Mesothelial cell of epicardium (in vitro differentiated cells): ENCODE measurements at places on chromosomes 12 and 14.
A peak's percentile ranks its signal among the peaks of the same experiment; 100 is the strongest.

DNA sequence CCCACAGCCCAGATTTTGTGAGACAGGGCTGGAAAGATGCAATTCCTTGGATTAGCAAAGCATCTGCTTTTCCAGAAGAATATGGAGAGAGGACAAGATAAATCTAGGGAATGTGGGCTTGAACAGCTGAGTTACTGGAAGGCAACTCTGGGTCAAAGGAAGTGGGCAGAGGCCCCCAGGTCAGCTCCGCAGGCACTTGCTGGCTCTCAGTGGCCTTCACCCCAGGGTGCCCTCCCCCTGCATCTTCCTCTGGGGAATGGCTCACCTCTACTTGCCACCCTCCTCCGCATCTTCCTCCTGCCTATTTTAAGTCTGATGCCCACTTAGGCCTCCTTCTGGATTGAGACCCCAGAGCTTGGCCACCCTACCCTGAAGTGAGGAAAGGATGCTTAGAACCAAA lies 10.5 kb upstream of the PNMA1 start:
- H3K4me1 ChIP-seq = peaks cover 5% of the 10 kb centered on the region
- peaks cover 51% of the 10 kb centered on the region for H3K36me3 ChIP-seq
- no peaks in the 10 kb centered on the region for H3K27me3 ChIP-seq
- DNase-seq = no peak

- no peak overlapping the region for H3K27ac ChIP-seq
- peaks cover 66% of the 10 kb centered on the region for H3K4me1 ChIP-seq
- no peak overlapping the region for H3K4me3 ChIP-seq
- DNase-seq = no peak
- no peaks in the 10 kb centered on the region for H3K27me3 ChIP-seq
- peaks cover 2% of the 10 kb centered on the region for H3K36me3 ChIP-seq
These were observed 5.7 kb downstream of the PAWR start for GRCh38 chr12:79685068-79685467.

DNA sequence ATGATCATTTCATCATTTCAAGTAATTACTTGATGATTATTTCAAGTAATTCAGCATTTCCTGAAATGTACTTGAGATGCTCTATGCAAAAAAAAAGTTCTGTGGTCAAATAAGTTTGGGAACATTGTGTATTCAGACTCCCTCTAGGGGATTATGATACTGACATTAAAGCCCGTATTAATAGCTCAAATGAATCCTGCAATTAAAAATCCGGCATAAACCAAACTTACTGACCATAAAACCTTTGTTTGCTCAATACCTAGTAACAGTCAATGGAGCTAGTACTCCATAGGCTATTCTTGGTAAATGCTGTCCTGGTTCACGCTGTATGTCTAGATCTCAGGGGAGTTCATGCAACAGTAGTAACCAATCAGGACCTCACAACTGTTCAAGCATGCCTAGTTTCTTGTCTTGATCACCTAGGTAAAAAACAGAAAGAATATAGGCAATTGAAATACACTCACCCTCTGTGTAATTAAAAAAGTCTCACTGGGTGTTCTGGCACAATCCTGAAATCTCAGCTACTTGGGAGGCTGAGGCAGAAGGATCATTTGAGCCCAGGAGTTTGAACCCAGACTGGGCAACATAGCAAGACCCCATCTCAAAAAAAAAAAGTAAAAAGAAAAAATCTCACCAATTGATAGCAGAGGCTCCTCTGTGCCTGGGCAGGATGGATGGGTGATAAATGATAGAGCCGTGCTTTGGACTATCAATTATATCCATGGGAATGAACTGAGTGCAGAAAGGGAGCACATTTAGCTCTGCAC lies 14.1 kb downstream of the ALDH1L2 start:
- no peaks in the 10 kb centered on the region for H3K36me3 ChIP-seq
- DNase-seq = no peak
- no peak overlapping the region for H3K4me3 ChIP-seq

- peaks cover 35% of the 10 kb centered on the region for H3K36me3 ChIP-seq
- peak overlapping the region; percentile 7 for H3K4me3 ChIP-seq
- H3K27ac ChIP-seq = peak overlapping the region; percentile 92
- peaks cover 29% of the 10 kb centered on the region for H3K4me1 ChIP-seq
- peak; percentile 67 for DNase-seq
These were observed 54.6 kb downstream of the NUAK1 start for GRCh38 chr12:106084014-106084671.

GRCh38 chr12:98137278-98137677 lies 378.1 kb upstream of the TMPO start:
- H3K4me1 ChIP-seq = no peaks in the 10 kb centered on the region
- H3K27ac ChIP-seq = no peak overlapping the region
- DNase-seq = no peak
- H3K4me3 ChIP-seq = no peak overlapping the region
- peaks cover 8% of the 10 kb centered on the region for H3K27me3 ChIP-seq

GRCh38 chr12:116856729-116857128 lies 24.5 kb downstream of the HRK start:
- H3K27me3 ChIP-seq = no peaks in the 10 kb centered on the region
- no peaks in the 10 kb centered on the region for H3K36me3 ChIP-seq
- no peak for DNase-seq
- peaks cover 47% of the 10 kb centered on the region for H3K4me1 ChIP-seq
- no peak overlapping the region for H3K4me3 ChIP-seq
- H3K27ac ChIP-seq = no peak overlapping the region

DNA sequence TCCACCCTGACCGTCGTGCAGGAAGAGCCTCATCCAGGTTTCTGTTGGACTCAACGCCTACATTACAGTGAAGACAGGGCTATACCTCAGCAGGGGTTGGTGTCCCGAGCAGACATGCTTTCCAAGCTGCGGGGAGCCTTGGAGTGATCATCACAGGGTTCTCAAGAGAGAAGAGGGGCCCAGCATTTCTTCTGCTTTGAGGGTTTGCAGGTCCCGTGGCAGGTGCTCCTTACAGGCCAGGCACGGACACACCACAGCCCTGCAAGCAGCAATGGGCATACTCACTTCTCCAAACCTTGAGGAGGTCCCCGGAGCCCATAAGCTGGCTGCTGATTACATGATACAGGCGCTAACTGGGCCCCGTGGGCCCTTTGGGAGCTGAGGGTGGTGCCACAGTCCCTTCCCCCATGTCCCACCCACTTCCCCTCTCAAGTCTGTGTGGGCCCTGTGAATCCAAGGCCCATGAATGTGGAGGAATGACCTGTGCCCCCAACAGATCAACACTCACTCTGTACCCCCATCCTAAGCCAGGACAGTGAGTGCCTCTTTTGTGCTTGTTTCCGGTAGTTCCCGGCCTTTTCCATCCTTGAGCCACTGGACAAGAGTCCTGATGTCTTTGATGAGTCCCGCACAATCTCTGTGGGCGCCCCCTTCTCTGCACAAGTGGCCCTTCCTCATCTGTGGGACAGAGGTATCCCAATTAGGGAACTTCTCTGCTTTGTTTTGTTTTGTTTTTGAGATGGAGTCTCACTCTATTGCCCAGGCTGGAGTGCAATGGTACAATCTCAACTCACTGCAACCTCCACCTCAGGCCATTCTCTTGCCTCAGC lies 1.1 kb downstream of the AQP2 start:
- peaks cover 7% of the 10 kb centered on the region for H3K4me1 ChIP-seq
- no peak for DNase-seq
- H3K36me3 ChIP-seq = no peaks in the 10 kb centered on the region
- no peak overlapping the region for H3K27ac ChIP-seq

DNA sequence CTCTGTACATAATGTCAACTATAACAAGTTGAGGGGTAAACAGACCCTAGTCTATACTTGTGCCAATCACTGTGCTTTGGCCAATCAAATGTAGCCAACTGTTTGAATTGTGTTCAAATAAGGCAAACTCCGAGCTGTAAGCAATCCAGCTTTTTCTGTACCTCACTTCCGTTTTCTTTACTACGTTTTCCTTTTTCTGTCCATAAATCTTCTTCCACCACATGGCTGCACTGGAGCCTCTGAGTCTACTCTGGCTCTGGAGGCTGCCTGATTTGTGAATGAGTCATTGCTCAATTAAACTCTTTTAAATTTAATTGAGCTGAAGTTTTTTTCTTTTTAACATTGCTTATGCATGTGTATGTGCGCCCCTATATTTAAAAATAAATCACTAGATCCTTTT lies 29.7 kb downstream of the CLEC1A start:
- H3K36me3 ChIP-seq = no peaks in the 10 kb centered on the region
- H3K27ac ChIP-seq = no peak overlapping the region
- H3K27me3 ChIP-seq = no peaks in the 10 kb centered on the region
- no peak for DNase-seq
- H3K4me1 ChIP-seq = peaks cover 27% of the 10 kb centered on the region

DNA sequence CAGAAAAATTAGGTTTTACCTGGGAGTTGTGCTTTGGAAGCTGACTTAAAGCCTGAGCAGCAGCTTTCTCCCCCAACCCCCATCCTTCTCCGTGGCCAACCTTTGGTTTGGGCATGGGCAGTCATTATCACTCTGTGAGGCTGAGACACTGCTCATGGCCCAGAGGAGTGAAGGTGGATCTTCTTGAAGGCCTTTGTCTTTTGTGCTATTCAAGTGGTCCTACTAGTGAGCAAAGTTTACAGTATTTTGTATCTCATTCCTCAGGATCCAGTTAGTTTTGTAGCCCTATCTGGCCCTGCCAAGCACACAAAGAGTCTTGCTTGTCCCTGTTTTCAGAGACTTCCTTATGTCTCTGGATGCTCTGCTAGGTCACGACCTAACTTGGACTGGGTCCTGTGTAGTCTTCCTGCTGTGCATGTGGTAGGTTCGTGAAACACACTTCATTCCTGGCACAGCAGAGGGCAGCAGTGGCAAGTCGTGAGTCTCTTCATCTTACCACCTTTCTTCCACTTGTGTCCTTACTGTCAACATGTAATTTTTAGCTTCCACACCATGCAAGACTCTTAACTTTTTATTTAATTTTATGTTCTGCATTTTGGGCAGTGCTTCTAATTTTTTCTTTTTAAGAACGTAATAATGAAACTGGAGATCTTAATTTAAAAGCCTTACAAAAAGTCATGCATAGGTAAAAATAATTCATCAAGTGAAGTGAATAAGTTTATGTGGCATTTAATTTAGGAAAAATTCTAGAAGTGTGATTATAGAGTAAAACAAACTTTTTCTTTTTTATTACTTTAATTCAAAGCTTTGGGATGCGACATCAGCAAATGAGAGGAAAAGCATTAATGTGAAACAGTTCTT lies 53.7 kb downstream of the APAF1 start:
- H3K27ac ChIP-seq = no peak overlapping the region
- no peaks in the 10 kb centered on the region for H3K27me3 ChIP-seq
- no peak overlapping the region for H3K4me3 ChIP-seq

DNA sequence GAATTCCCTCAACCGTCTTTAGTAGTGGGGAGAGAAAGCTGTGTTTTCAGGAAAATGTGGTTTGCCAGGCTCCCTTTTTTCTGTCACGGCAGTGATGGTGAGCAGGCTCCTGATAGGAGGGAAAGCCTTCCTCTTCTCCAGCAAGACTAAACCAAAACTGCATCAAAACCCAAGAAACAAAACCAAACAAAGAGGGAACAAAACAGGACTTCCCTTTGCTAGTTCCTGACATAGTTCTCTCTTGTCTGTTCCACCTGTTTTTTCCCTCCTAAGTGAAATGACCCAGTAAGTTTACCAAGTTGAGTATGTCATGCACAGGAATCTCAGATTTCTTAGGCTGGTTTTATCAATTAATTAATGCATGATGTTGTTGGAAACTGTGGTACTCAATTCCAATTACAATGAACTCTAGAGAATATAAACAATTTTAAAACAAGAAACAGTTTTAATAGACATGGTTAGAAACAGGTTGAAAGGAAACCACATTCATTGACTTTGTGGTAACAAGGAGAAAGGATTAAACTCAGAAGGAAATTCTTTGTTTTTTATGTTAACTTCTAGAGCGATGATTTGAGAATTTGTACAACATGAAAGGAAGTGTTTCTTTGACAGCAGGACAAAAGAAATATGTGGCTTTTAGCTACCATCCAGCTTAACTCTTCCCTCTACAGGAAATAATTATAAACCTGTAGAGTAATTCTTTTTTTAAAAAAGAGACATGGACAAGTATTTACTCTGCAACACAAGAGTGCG lies 23.0 kb upstream of the CSRP2 start:
- H3K4me3 ChIP-seq = no peak overlapping the region
- DNase-seq = no peak
- no peaks in the 10 kb centered on the region for H3K36me3 ChIP-seq
- no peaks in the 10 kb centered on the region for H3K27me3 ChIP-seq

DNA sequence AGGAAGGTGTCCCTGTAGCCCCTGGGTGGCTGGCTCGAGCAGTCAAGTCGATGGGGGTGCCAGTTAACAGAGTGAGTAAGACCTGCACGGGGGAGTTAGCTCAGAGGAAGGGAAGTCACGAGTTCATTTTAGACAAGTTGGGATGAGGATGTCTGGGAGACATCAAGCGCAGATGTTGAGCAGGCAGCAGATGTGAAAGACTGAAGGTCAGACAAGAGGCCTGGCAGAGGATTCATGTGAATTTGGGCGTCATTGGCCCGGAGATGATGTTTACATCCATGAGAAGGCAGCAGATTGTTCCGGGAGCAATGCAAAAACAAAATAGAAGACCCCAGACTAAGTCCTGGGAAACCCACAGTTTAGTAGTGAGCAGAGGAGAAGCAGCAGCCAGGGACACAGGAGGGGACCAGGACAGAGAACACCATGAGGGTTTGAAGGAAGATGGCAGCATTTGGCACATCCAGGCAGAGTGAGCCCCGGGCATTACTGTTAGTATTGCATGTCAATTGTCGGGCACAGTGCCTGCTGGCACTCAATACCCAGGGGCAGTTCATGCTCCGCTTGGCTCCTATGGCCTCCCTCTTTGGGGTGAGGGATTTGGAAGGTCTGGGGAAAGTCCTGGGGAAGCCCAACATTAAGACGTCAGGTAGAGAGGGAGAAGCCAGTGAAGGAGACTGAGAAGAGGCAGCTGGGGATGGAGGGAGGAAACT lies 15.1 kb downstream of the LTBP2 start:
- DNase-seq = no peak
- no peaks in the 10 kb centered on the region for H3K27me3 ChIP-seq
- H3K36me3 ChIP-seq = no peaks in the 10 kb centered on the region

- no peak for DNase-seq
- peaks cover 3% of the 10 kb centered on the region for H3K36me3 ChIP-seq
- peaks cover 14% of the 10 kb centered on the region for H3K4me1 ChIP-seq
- no peaks in the 10 kb centered on the region for H3K27me3 ChIP-seq
- no peak overlapping the region for H3K4me3 ChIP-seq
- H3K27ac ChIP-seq = no peak overlapping the region
These were observed 33.0 kb downstream of the FRMD6 start for GRCh38 chr14:51684760-51685159.

DNA sequence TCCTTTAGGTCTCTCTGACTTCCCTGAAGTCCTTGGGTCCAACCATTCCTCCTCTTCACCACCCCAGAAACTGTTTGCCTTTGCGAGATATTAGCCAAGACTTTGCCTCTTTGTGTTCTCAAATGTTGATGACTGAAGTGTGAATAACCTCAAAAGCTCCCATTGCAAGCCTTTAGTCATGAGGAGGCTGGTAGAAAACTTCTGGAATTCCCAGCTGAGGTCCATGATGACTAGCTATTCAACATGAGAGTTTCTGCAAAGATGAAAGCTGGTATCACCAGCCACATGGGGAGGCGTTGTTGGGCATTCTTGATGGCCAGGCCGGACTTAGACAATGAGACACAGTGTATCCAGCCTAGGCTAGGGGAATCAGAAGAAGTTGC lies 111.7 kb downstream of the TBX5 start:
- DNase-seq = no peak
- no peak overlapping the region for H3K4me3 ChIP-seq
- H3K27ac ChIP-seq = no peak overlapping the region
- H3K27me3 ChIP-seq = peaks cover 5% of the 10 kb centered on the region
